SW 1271 (cell line): ENCODE measurements at places on chromosomes 16 and 17.

DNA sequence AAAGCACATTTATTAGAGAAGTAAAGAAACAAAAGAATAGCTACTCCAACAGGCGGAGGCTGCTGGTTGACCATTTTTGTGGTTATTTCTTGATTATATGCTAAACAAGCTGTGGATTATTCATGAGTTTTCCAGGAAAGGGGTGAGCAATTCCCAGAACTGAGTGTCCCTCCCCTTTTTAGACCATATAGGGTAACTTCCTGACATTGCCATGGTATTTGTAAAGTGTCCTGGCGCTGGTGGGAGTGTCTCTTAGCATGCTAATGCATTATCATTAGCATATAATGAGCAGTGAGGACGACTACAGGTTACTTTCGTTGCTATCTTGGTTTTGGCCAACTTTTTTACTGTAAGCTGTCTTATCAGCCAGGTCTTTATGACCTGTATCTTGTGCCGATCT is 12.2 kb upstream of the HS3ST4 start:
- DNase-seq, result no peak

DNA sequence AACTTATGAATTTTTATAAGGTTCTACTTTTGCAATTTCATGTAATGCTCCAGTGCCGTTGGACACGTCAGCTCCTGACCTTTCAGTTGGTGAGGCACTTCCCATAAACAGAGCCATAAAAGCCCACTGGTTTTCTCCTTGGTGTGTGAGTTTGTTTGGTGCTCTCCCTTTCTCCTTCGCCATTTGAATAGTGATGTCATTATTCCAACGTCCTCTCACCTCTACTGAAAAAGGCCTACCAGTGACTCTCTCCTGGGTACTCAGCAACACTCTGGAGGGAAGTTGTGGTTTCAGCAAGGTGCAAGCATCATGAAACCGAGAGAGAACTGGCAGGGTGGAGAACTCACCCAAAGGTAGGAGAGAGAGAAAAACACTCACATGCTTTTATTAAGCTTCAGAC is 29.6 kb upstream of the HNF1B start:
- no peak for DNase-seq

DNA sequence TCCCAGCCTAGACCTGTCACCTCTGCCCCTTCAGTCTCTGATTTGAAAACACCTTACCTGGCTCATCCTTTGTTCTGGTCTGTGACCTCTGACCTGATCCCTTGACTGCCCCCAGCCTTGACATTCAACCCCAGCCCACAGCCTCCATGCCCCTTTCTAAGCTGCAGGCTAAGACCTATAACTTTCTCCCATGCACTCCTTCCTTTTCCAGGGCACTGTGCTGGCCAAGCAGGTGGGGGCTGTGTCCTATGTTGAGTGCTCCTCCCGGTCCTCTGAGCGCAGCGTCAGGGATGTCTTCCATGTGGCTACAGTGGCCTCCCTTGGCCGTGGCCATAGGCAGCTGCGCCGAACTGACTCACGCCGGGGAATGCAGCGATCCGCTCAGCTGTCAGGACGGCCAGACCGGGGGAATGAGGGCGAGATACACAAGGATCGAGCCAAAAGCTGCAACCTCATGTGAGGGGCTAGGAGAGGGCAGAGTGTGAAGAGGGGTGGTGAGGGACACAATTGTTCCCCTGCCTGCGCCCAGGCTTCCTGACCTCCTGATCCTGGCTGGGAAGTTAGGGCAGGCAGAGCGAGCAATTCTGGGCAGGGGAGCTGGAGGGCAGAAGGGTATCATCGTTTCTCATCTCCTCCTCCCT is 3.3 kb downstream of the RND2 start:
- no peak for DNase-seq

- no peak for DNase-seq
Measured at GRCh38 chr16:11699234-11699894, 31.1 kb downstream of the SNN start.

- no peak for DNase-seq
Measured at GRCh38 chr16:80948886-80949493, 57.7 kb downstream of the CMC2 start.

DNA sequence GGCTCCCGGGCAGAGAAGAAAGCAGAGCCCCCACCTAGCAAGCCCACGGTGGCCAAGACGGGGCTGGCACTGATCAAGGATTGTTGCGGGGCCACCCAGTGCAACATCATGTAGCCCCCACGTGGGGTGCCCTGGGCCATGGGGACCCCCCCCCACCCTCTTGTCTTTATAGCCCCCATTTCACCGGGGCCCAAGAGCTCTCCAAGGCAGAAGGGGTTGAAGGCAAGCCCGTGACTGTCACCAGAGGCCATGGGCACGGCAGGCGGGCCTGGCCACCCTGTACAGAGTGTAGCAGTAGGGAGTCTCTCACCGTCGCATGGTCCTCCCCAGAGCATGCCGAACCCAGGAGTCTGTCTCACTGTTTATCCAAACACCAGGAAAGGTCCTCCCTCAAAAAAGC is 56.2 kb downstream of the MARF1 start:
- DNase-seq, result no peak

DNA sequence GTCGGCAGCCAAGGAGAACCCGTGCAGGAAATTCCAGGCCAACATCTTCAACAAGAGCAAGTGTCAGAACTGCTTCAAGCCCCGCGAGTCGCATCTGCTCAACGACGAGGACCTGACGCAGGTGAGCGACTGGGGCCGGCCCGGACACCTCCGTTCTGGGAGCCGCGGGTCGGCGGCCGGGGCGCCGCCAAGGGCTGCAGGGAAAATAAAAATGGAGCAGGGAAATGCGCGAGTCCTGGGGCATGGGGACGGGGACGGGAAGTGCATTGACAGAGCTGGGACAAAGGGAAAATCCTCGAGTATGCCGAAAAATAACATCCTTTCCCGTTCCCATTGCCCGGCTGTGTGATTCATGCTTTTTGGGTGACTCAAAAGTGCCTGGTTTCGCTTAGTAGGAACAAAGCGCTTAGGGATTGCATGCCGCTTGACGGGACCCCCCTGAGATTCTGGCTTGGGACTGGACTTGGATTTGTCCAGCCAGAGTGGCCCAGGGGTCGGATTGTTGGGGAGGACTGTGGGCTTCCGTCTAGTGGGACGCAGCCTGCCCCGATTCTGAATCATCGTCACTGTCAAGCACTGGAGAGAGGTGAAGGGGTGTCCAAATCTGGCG is 699 bp downstream of the MPRIP start:
- no peak for DNase-seq
